ENCODE measurements at places on chromosomes 7 and 10.

DNA sequence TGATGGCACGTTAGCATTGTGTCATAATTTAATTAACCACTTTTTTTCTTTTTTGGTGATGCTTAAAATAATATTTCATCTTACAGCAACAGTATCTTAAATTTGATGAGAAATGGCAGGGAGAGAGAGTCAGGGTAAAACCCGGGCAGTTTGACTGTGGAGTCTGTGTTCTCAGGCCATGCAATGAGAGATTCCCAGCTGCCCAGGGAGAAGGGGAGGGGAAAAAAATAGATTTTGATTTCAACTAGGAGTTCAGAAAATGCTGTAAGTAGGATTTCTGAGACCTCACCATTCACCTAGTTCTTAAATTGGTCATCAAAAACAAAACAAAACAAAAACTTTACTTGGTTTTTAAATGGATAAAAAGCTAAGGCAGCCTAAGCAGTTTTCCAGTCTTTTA is 37.4 kb upstream of the XPNPEP1 start:
- DNase-seq = no peak

GRCh38 chr7:43666938-43667337 is 62.4 kb downstream of the COA1 start:
- no peak for DNase-seq

- DNase-seq = no peak
Observed at GRCh38 chr10:26173837-26174236, 42.7 kb upstream of the GAD2 start.

DNA sequence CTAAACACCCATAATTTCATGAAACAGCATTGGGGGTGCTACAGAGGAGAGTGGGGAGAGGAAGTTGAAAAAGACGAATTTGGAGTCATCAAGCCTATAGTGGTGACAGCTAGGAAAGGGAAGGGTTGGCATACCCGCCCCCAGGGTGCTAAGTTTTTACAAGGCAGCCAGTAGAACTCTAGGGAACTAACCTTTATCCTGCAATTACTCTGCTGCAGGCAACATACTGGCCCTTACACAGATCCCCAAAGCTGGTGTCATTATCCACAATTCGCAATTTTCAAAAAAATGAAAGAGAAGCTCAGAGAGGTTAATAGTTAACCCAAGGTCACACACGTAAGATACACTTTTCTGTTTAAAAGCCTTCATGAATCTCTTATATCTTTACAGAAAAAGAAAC is 14.2 kb upstream of the SLC35B4 start:
- DNase-seq = no peak

DNA sequence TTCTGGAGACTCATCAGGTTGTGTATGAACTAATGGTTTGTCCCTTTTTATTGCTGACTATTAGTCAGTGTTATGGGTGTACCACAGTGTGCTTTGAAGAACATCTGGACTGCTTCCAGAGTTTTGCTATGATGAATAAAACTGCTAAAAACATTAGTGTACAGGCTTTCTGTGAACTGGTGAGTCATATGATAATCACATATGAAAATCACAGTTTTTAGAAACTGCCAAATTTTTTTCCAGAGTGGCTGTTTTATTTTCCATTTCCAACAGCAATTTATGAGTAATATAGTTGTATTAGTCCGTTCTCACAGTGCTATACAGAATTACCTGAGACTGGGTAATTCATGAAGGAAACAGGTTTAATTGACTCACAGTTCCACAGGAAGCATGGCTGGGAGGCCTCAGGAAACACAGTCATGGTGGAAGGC is 281.2 kb upstream of the VSTM2A start:
- DNase-seq = no peak

GRCh38 chr7:118289476-118289875 is 65.0 kb downstream of the ANKRD7 start:
- no peak for DNase-seq

GRCh38 chr7:129768614-129769399 is 157.3 kb downstream of the NRF1 start:
- no peak for DNase-seq

DNA sequence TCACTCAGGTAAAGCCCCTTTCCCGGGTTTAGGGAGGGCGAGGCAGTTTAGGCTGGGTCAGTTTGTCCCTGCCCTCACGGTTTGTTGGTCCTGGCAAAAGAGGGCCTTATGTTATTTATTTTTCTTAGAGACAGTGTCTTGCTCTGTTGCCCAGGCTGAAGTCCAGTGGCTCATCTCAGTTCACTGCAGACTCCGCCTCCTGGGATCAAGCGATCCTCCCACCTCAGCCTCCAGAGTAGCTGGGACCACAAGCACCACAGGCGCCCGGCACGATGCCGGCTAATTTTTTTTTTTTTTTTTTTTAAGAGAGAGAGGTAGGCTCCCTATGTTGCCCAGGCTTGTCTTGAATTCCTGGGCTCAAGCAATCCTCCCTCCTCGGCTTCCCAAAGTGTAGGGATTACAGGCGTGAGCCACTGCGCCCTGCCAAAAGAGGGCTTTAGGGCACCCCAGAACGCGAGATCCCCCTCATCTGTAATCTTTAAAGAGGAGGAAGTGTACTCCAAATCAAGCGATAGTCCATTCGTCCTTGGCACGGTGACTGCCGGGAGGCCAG is 626 bp upstream of the BMS1 start:
- DNase-seq = no peak

GRCh38 chr7:74290553-74290950 is 1.3 kb downstream of the CLIP2 start:
- no peak for DNase-seq

GRCh38 chr7:134618756-134619530 is 27.7 kb upstream of the BPGM start:
- DNase-seq = no peak

GRCh38 chr7:128672927-128673517 is 930 bp downstream of the GARIN1A start:
- peak; percentile 24 for DNase-seq

DNA sequence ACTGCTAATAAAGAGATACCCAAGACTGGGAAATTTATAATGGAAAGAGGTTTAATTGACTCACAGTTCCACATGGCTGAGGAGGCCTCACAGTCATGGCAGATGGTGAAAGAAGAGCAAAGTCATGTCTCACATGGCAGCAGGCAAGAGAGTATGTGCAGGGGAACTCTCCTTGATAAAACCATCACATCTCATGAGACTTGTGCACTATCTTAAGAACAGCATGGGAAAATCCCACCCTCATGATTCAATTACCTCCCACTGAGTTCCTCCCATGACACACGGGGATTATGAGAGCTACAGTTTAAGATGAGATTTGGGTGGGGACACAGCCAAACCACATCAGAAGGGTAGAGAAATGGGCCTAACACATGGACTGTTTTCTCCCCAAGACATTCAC is 156.3 kb downstream of the CCDC71L start:
- no peak for DNase-seq

- peak; percentile 78 for DNase-seq
Observed at GRCh38 chr7:158587162-158588084, at the start of gene PTPRN2. PTPRN2 (minus strand) TSS chr7:158587823.

DNA sequence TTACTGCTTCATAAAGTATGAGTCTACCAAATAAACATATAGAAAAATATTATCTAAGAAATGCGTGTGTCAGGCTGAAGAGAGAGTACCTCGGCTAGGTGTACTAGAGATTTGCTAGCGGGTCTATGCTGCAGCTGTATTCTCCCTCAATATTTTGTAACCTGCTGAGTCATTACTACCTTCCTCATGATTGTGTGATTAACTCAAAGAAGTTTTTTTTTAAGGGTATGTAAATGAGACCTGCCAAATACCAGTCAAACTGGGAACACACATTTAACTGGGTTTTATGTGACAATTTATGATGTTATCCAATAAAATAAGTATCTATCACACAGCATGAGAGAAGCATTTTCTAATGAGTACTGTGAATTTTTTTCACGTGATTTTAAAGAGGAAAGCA is 180.4 kb downstream of the RNF133 start:
- DNase-seq = no peak

DNA sequence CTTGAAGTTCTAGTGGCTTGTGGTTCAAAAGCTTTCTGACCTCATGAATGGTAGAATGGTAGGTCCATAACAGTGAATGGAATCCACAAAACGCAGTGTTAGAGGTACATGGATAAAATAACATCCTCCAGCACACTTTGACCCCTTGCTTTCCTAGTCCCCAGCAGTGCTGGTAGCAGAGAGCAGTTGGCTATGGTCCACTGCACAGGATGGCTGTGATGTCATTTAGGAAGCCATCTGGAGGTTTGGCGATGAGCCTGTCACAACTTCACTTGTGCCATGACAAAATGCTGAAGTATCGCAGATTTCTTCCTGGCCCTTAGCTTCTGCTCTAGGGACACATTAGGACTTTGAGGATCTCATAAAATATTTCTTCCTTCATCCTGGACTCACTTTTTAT is 300.0 kb upstream of the FZD8 start:
- no peak for DNase-seq
